Left kidney (tissue), 8 donors: ENCODE measurements at places on chromosomes 3 and 15. TPM values are rescaled to one million over a fixed set of nuclear protein-coding genes. Genes with fewer than 3 reads are reported as not detected.

DNA sequence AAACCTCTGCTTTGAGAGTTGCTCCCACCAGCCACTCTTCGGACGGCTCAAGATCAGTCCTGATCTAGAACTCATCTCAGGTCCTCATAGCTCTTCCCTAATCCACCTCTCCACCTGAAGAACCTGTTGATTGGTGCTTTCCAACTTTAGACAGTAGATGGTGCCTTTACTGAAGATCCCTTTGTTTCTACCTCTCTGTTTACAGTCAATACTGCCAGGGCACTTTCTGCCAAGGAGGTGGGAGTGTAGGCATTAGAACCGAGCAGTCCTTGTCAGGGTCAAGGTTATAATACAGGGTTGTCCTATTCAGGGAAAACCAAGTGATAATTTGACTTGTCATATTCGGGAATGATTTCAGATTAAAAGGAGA lies 1.2 kb downstream of the CGNL1 start:
- no peak for DNase-seq

DNA sequence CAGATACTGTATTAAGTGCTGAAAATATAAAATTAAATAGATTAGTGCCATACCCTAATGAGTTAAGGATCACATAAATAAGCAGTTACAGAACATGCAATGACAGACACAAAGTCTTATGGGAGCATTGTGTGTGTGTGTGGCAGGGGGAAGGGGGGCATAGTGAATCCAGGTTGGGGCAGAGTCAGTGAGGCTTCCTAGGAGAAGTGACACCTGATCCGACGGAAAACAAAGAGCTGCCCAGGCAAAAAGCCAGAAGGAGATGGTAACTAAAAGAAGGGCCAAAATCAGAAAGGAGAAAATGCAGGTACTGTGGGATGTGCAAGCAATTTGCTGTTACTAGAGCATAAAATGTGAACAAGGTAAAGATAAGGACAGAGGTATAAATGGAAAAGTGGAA lies 80.1 kb upstream of the CHRM5 start:
- peak; percentile 42 for DNase-seq

- peak; percentile 44 for DNase-seq
Observed at GRCh38 chr15:53197426-53197839, 407.3 kb upstream of the ONECUT1 start.

GRCh38 chr15:93360318-93360717 lies 271.3 kb upstream of the RGMA start:
- DNase-seq, result no peak

DNA sequence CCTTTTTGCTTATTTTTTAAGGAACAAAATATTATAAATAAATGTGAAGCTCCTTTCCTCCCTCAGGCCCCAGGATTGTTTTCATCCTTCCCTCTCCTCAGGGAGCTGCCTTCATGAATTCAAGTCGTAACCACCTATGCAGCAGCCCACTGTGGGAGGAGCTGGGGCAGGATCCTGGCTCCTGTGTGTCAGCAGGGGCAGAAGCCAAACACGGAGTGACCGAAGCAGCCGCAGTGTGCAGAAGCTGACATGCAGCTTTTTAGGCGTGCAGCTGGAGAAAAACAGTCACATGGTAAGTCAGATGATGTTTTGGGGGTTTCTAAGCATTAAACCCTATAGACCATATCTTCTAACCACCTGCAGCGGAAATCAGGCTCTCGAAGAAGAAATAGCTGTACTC lies 231.3 kb downstream of the OCA2 start:
- no peak for DNase-seq

DNA sequence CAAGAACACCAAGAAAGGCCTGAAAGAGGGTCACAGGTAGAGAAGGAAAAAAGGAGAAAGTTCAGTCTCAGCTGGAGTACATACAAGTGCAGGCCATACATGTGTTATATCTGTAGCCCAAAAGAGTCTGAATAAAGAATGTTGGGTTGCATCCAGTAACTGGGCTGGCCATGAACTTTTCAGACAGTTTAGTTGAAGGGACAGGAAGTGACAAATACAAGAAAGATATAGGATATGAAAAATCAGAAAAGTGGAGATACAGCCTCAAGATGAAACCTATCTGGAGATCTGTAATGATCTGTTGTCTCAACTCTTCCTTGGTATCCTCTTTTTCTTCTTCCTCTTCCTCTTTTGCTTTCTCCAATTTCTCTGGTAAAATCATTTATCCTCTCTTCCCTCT lies 671.7 kb downstream of the MECOM start:
- DNase-seq, result no peak

- no peak for DNase-seq
Observed at GRCh38 chr3:179068779-179069530, 2.7 kb downstream of the ZMAT3 start.

- DNase-seq, result no peak
Observed at GRCh38 chr3:53844262-53845102, 1.7 kb downstream of the CHDH start.

- DNase-seq, result no peak
Observed at GRCh38 chr3:111519178-111519855, 22.7 kb upstream of the CD96 start.

DNA sequence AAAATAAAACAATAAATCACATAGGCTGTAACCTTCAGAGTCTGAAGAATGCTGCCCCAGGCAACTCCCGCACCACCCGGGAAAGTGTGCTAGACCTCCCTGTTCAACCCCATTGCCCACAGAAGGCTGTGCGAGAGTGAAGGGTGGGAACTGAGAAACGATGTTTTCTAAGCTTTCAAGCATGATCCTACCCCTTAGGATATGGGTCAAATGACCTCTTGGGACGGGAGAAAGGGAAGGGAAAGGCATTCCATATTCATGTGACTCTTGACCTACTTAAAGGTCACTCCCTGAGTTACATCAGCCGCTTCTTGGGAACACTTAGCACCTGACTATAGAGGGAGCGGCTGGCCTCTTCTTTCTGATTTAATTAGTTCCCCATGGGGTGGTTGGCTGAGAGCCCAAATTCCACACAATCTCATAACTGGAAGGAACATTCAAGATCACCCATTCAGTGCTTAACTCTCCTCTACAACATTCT lies 114.7 kb upstream of the SLC24A5 start:
- DNase-seq, result peak; percentile 83

- DNase-seq, result no peak
Observed at GRCh38 chr3:174202116-174202515, 657.0 kb upstream of the NAALADL2 start.

- DNase-seq, result no peak
Observed at GRCh38 chr15:67184208-67184925, 70.1 kb downstream of the AAGAB start.

DNA sequence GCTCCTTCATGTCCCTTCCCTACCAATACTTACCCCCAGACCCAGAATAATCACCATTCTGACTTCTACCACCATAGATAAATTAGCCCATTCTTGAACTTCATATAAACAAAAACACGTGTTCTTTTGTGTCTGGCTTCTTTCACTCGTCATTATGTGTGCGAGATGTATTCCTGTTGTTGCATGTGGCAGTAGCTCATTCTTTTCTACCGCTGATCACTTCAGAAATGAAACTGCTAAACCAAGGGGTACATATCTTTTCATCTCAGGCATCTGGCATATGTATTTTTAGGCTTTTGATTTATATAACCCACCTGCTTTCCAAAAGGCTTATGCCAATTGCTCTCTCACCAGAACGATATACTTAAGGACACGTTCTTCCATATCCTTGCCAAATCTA lies 13.8 kb upstream of the SCG3 start:
- no peak for DNase-seq

- DNase-seq, result no peak
Observed at GRCh38 chr3:18883571-18883970, 264.7 kb upstream of the KCNH8 start.

- no peak for DNase-seq
Observed at GRCh38 chr3:63662500-63662899, 10.0 kb downstream of the SNTN start.

GRCh38 chr3:194333212-194333980 lies 17.7 kb downstream of the CPN2 start:
- DNase-seq, result peak; percentile 82

DNA sequence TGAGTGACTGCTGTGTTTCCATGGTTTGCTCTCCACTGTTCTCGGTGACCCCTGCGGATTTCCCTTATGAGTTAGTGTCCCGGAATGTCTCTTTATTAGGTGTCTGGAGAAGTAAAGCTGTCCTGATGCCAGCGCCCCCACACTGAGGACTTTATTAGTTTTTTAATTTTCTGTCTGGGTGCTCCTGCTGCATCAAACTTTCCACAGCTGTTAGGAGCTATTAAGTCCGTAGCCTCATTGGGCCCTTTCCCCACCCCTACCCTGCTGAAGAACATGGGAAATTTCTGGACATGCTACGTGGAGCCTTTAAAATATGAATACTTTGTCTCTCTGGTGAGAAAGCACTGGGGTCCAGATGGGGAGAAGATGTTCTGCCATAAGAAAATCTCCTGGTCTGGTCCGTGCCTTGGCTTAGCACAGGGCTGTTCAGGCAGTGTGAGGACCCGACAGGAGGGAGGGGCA lies 161.7 kb upstream of the HES1 start:
- DNase-seq, result no peak

GRCh38 chr3:47376393-47376792 lies 4.4 kb upstream of the PTPN23 start:
- no peak for DNase-seq

- no peak for DNase-seq
Observed at GRCh38 chr3:12968541-12968940, 104.7 kb downstream of the IQSEC1 start.

DNA sequence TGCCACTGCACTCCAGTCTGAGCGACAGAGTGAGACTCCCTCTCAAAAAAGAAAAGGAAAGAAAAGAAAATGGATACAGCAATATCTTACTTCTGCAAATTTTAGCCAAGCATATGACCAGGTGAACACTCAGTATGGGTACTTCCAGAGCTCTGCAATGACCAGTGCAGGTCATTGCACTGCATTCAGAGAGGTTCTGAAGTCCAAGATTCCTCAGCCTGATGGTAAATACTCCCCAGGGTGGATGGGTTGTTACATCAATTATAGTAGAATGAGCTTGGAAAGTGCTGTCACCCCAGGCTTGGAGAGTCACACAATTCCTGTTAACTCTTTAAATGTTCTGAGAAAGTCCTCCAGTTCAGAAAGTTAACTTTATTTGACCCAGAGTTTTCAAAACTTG lies 103.7 kb downstream of the RPLP1 start:
- no peak for DNase-seq

DNA sequence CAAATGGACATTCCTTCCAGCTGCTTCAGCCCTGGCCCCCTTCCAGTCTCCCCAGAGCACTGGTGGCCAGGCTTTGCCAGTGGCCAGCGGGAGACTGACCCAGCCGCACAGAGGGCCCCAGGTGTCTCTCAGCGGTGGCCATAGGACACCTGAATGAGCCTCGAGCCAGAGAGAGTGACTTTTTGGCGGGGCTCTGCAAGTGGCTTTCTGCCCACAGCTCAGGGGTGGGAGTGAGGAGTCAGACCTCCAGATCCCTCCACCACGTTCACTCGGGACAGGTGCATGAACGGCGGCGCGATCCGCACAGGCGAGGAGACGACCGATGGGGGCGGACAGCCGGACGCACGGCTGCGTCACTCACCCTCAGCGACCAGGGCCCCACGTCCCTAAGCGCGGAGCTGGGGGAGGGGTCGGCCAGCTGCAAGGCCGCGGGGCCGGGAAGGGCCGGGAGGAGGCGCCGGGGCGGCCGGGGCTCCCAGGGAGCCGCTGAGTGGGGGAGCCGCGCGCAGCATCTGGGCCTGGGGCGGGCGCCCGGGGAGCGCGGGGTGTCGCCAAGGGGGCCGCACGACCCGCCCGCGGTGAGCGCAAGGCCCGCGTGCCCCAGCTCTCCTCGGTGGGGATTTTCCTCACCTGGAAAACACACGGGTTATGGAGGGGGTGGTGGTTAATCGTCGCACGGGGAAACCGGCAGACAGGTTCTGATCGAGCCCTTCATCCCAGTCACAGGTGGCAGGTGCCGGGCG lies 57.1 kb downstream of the BDH1 start:
- no peak for DNase-seq

DNA sequence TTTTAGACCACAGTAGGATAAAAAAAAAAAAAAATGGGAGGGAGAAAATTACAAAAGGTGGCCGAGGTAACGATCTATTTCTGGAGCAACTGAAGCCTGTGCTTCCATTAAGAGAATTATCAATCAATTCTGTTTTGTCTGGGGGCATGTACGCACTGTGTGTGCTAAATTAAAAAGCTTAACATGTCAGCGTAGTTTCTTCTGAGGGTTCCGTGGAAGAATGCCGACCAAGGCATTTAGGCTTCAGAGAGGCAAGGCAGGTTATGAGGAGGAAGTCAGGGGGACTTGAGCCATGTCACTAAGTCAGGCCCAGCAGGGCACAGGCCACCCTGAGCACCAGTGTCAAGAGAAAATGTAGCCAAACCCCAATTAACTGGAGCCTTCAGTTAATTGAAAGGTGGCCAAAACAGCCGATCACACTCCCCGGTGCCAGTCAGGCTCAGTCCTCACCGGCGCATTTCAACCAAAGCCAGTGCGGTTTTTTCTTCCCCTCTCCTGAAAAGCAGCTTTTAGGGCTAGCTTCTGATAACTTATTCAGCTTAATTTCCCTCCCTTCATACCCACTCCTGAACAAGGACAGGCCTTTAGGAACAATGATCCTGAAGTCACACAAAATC lies 113.9 kb downstream of the MEGF11 start:
- no peak for DNase-seq

GRCh38 chr3:15953841-15954240 lies 156.1 kb upstream of the ANKRD28 start:
- no peak for DNase-seq

CHRFAM7A gene
- 6.9 TPM for polyA plus RNA-seq

C3orf70 gene
- 9.9 TPM for polyA plus RNA-seq

MUC13 gene
- not detected for polyA plus RNA-seq

TMEM202 gene
- not detected for polyA plus RNA-seq

PTH1R gene
- 178 TPM for polyA plus RNA-seq

EIF4E3 gene
- polyA plus RNA-seq, result 13.1 TPM

STRIT1 gene
- 1.5 TPM for polyA plus RNA-seq

CYP19A1 gene
- polyA plus RNA-seq, result not detected

IL17RD gene
- 66.6 TPM for polyA plus RNA-seq

LTK gene
- 1.7 TPM for polyA plus RNA-seq

LMAN1L gene
- polyA plus RNA-seq, result not detected

HMG20A gene
- polyA plus RNA-seq, result 77.0 TPM
